ENCODE measurements at places on chromosomes 1 and 21. TPM values are rescaled to one million over a fixed set of nuclear protein-coding genes. Genes with fewer than 3 reads are reported as not detected.
A peak's percentile ranks its signal among the peaks of the same experiment; 100 is the strongest.

GRCh38 chr1:48776393-48777218, at the start of gene BEND5:
TSS of gene BEND5 (minus strand) at chr1:48776891. CDS start at chr1:48776831, 60 bp downstream.
- H3K4me3 ChIP-seq: peak within 1 kb of the TSS; percentile 89
- peaks cover 10% of the 10 kb centered on the region for H3K27me3 ChIP-seq

DNA sequence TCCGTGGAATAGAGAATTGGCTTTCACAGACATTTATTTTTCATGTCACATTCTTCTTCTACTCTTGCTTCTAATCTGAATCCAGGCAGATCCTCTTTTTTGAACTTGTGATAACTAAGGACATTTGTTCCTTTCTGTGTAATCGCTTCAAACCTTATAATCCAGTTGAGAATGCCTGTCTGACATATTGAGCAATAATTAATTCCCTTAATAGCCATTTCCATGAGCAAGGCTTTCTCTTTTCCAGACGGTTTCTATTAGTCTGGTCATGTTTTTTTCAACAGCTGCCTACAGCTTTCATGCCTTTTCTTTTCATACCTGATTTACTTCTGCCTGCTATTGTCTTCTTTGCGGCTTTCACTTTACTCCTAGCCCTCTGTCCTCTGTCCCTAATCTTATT, 163.4 kb downstream of the CYYR1 start:
- no peak for DNase-seq
- no peaks in the 10 kb centered on the region for H3K36me3 ChIP-seq
- H3K4me3 ChIP-seq: no peak overlapping the region
- H3K27ac ChIP-seq: peak overlapping the region; percentile 18
- H3K4me1 ChIP-seq: peaks cover 9% of the 10 kb centered on the region

DNA sequence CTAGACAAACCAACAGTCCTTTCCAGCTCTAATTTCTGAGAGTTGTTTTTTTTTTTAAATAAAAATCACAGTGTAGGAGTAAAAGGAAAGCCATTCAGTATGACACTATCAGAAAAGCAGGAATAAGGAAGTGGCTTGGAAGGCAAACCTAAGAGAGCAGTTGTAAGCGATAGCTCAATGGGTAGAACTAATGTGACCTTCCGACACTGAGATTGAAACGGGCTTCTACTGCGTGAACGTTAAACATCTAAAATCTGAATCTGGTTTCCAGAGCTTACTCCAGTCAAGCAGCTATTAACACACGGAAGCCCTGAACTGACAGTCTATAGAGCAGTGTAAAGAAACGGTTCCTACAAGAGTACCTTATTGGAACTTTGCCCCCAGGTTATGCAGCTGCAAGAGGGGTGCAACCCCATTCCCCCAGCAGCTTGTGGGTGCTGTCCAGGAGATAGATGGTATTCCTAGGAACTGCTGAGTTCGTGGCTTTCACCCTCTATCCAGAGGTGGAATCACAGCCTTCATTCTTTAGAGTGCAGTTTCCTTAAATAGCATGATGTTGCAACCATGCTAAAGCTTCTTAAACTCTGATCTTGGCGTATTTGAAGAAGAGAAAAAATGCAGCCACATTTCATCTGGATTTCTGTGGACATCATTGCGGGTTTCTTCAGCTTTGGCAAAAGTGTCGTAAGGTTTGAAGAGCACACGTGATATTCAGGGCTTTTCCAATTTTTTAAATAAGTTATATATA, 3.3 kb upstream of the IRF2BP2 start:
- peaks cover 3% of the 10 kb centered on the region for H3K36me3 ChIP-seq
- no peak for DNase-seq
- H3K4me1 ChIP-seq: peaks cover 55% of the 10 kb centered on the region

GRCh38 chr1:56532350-56532683, 47.0 kb downstream of the PLPP3 start:
- no peak overlapping the region for H3K27ac ChIP-seq
- H3K4me3 ChIP-seq: no peak overlapping the region
- H3K4me1 ChIP-seq: no peaks in the 10 kb centered on the region
- H3K27me3 ChIP-seq: peaks cover 4% of the 10 kb centered on the region
- DNase-seq: no peak

CATSPERE gene
- total RNA-seq: 0.08 TPM

LRRC53 gene
- total RNA-seq: not detected

Data from activated T-helper 1 cell treated with anti-CD3 and anti-CD28 coated beads, Interleukin-12 subunit alpha, Interleukin-12 subunit beta, Interleukin-2, Interleukin-4 antibody, amounts not matched to agents 30 ng/mL and 10 ng/mL and 1 ng/mL, durations not matched to agents 14 hours and 24 hours and 36 hours (primary cell).